Activated CD8-positive, alpha-beta memory T cell treated with anti-CD3 and anti-CD28 coated beads for 48 hours (primary cell): ENCODE measurements at places on chromosomes 2 and 18.

- no peak for DNase-seq
Observed at GRCh38 chr2:180442860-180443644, 436.0 kb upstream of the CWC22 start.

- DNase-seq = no peak
Observed at GRCh38 chr2:95058466-95058988, 33.0 kb downstream of the MAL start.

DNA sequence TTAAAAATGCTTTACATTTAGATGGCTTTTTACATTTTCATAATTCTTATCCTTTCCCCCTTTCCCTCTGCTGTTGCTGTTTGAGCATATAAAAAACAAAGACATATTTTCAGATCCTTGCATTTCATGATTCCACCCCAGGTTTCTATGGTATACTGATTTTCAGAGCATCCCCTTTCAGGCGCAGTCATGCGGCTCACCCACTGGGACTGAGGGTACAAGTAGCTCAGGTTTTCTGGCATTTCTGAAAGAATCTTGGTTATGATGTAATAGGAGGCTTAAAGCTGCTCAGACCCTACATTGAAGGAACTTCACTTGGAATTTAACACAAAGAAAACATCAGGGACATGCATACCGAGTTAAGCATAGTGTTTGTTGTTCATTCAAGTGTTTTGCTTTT, 310.8 kb downstream of the ETAA1 start:
- DNase-seq = no peak

GRCh38 chr18:77129150-77129551, 3.4 kb downstream of the MBP start:
- DNase-seq = no peak

GRCh38 chr2:240400371-240401161, 34.9 kb upstream of the GPC1 start:
- DNase-seq = no peak

DNA sequence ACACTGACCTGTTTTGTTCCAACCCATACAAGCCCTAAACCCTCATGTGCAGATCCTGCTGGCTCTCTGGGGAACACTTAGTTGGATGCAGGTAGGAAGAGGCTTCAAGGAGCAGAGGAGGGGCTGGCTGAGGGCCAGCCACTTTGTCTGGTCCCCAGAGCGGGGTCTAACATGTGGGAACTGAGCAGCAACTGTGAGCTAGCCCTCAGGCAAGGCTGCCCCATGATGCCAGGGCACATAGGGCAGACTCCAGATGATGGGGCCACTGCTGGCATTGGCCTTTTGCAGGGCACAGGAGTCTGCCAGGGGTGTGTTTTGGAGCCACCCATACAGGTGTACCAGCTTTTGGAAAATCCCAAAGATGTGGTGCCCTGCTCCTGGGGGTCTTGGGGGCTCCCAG, 67.7 kb downstream of the HPCAL1 start:
- no peak for DNase-seq

GRCh38 chr2:12732651-12733050, 15.9 kb downstream of the TRIB2 start:
- DNase-seq = no peak

- DNase-seq = no peak
Observed at GRCh38 chr2:110101901-110102803, 13.5 kb downstream of the MALL start.

DNA sequence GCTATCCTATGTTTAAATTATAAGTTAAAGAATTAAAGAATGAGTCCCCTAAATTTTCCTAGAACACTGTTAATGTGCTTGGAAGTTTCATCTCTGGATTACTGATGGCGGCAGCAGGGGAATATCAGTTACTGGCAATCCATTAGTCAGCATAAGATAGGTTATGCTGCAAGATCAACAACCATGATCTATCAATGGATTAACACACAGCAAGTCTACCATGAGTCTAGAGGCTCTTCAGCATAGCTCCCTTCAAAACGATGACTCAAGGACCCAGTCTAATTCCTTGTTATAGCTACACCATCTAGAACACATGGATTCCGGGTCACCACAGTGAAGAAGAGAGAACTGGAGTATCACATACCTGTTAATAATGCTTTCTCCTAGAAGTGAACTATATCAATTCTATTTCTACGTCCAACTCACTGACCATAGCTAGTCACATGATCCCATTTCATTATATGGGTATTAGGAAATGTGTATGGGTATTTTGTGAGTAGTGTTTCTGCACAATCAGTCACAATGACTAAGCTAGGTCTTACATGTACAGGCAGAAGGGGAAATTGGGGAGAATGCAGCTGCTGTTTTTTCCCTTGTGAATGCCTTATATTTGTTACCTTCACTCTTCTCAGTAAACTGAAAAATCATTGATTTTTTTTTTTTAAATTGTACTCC, 108.3 kb upstream of the MAPRE2 start:
- no peak for DNase-seq

- no peak for DNase-seq
Observed at GRCh38 chr18:74420481-74420880, 36.6 kb downstream of the DIPK1C start.

DNA sequence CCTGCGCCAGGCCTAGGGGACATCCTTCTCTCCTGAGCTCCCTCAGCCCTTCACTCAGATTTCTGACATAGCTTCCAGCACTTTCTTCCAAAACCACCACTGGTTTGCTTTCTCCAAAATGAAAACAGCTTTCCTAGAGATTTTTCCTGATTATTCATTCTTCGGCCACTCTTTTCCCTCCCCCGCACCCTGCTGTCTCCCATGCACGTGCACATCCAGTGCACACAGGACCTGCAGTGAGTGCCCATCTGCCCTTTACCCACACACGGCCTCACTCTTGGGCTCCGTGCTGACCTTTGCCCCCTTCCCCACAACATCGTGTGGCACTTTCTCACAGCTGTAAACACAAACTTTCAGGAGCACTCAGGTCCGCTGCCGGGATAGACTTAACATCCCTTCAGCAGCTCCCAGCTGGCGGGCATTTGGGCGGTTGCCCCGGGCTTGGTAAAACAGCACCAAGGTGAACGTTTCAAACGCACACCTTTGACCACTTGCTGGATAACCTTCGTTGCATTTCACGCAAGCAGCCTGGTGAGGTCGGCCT, 25.8 kb downstream of the KIF1A start:
- no peak for DNase-seq

DNA sequence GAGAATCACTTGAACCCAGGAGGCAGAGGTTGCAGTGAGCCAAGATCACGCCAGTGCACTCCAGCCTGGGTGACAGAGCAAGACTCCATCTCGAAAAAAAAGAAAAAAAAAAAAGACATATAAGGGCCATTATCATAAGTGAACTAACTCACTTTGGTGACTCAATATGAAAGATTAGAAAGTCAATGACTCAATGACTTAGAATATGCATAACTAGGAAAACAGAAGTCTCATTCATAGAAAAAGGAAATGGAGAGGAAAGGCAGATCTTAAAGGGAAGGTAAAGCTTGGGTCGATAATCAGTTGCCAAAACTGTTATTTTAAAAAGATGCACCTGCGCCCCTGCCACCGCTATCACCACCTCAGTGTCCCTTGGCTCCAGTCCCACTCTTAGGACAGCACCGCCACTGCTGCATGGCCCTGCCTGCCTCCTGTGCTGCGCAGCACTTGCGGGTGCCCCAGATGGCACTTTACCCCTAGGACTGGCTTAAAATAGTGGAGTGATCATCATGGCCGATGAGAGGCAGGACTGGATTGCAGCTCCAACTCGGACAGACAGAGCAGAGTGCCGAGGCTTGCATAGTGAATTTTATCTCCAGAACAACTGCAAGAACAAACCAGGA, 54.7 kb downstream of the INO80D start:
- no peak for DNase-seq
